NCI-H69 (cell line): ENCODE measurements at places on chromosomes 6 and 20.

DNA sequence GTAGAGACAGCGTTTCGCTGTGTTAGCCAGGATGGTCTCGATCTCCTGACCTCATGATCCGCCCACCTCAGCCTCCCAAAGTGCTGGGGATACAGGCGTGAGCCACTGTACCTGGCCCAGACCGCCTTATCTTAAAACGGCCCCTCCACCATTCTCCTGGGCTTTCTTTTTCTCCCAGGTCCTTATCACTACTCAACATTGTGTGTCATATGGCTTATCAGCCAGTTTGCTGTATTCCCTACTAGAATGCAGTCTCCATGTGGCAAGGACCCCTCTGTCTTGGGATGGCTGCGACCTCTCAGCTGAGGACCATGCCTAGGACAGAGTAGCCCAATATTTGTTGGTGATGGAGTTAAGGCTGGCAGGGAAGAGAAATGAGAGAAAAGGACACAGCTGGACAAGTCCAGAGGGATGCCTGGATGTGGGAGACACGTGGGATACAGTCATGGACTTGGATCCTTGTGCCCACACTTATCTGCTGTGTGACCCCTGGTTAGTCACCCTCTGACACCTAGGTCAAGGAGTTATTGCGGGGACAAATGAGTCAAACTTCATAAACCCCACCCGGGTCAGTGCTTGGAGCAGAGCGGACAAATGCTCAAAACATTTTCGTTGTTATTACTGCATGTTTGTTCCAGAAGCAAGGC, 24.0 kb downstream of the ADA start:
- DNase-seq = no peak

DNA sequence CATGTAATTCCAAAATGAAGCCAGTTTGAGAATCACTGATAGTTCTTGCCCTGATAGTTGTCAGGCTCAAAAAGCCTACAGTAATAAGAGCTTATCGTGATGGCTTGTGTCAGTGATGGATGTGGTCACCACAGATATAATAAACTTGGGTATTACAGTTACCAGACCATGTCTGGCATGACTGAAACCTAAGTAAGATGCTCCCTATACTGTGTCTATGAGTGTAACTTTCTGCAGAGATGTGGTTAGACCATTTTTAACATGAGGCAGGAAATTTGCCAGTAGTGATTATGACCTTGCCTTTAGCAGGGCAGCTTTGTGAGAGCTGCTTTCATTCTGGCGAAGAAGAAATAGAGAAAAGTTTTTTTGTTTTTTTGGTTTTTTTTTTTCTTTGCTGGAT, 90.2 kb downstream of the ANKS1A start:
- DNase-seq = no peak

DNA sequence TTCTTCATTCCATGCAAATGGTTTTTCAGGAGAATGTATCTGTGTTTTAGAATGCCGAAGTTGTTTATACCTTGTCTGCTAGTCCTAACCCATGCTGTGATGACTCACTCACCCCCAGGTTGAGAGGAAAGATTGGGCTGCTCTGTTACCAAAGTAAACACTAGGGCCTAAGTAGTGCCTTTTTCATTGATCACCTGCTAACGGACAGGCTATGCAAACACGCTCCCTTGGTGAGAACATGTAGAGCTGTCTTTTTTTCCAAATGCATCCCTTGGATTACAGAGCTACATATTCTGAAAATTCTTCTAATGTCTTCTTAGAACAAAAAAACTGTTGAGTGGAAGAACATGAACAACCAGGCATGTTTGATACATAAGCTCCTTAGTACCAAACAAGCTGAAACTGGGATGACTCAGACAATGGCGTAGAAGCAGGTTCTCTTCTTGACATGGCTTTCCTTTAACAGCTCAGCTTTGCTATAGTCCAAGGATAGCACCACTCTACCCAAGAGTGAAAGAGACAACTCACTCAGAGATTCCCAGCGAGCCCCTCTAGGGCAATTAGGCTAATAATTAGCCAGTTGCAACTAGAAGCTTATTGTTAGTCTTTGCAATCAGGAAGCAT, 20.5 kb downstream of the PERP start:
- DNase-seq = peak; percentile 98

GRCh38 chr20:62611819-62612218, 30.5 kb upstream of the SLCO4A1 start:
- DNase-seq = no peak

- peak; percentile 38 for DNase-seq
Observed at GRCh38 chr6:63352069-63352543, 32.3 kb upstream of the LGSN start.
